ENCODE measurements at places on chromosomes 11 and 22.

GRCh38 chr11:111870886-111871692 lies at the start of gene ALG9:
Gene ALG9, minus strand, starts transcription at chr11:111871581. Its CDS starts 99 bp downstream, at chr11:111871482.
- DNase-seq = peak; percentile 73

DNA sequence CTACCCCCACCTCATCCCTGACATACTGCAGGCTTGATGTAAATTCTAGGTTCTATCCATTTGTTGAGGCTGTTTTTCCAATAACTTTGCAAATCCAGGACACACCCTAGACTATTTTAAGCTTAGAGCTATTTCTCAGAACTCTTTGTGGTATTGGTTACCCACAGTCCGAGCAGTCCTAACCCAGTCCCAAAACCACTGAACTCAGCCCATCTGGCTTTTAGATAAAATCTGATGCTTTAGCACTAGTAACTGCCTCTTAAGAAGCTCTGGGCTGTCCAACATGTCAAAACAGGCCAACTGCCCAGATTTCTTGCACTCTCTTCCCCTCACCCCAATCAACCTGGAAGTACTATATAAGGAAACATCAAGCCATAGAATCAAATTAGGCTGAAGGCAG lies 344.4 kb upstream of the CADM1 start:
- no peak for DNase-seq

GRCh38 chr11:132943357-132943705 lies 589.0 kb downstream of the OPCML start:
- DNase-seq = no peak

DNA sequence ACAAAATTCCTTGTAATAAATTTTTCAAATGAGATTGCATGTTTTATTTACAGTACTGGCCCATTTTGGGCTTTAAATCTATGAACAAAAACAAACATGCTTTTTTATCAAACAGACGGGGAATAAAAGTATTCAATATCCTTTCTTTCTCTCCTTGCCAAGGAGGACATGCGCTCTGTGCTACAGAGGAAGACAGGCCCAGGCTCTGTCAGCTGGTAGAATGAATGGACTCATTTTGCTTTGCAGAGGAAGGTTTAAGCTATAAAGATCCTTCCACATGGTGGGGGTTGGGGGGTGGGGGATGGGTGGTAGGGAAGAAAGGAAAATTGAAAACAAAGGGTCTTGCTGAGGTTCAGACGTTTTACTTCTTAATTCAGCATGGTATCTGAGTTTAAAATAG lies 575.6 kb downstream of the INSC start:
- no peak for DNase-seq

DNA sequence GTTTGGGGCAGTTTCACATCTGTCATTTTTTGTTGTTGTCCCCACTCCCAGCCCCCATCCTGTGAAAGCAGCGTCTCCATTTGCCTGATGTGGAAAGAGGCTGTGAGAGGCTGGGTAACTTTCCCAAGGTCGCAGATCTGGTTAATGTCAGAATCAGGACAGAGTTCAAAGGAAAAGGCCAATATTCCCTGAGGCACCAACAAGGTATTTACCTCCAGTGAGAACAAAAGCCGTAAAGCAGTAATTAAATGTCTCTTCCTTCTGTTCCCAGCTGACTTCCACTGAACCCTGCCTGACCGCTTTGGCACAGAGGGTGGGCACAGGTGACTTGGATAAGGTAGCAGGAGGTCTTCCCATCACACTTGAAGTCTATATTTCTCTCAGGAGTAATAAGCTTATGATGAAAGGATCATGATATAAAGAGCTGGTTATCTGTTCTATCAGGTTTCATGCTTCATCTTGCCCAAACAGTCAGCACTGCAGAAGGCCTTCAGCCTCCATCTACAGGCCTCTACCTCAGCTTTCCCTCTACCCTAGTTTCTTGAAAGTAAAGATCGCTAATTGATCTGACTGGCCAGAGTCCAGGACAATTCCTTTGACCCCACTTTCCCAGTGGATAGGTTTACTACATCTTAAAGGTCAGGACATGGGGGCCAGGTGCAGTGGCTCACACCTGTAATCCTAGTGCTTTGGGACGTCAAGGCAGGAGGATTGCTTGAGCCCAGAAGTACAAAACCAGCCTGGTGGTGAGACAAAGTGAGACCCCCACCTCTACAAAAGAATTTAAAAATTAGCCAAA lies 9.4 kb downstream of the C11orf91 start:
- no peak for DNase-seq

DNA sequence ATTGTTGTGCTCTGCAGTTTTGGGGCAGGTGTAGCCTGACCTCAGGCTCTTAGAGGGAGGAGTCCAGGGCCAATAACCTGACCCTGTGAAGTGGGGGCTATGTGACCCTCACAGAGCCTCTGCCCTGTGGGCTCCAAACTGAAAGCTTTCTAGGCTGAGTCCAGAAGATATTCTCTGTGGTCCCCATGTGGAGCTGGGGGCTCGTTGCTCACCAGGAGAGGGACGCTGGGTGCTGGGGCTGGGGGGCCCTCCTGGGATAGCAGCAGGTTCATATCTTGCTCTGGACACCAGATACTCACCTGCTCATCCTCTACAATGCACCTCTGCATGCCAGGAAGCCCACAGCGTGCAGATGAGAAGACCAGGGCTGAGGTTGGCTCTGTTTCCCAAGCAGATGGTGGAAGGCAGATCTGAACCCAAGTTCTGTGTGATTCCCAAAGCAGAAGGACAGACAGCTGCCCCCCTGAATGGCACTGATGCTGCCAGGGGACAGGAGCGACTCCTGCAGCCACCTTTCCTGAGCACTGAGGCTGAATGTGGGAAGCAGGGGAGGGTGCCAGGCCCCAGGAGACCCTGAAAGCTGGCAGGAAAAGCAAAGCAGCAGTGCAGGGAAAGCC lies 1022.0 kb downstream of the TBC1D22A start:
- DNase-seq = no peak

DNA sequence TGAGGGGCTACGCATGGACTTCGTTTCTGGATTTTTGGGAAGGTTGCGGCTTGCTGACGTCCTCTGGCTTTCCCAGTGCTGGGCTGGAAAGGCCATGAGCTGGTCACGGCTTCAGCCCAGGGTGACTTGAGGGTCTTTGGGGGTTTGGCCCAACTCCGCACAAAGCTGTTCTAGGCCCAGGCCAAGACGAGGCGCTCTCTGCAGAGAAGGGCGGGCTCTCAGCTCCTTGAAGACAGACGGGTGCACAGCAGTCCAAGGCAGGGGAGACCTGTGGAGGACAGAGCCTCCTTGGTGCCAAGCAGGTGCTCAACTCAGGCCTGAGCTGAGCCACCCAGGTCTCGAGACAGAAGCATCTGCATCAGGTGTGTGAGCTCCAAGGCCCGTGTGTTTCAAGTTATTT lies 1003.7 kb downstream of the BRD1 start:
- DNase-seq = no peak

DNA sequence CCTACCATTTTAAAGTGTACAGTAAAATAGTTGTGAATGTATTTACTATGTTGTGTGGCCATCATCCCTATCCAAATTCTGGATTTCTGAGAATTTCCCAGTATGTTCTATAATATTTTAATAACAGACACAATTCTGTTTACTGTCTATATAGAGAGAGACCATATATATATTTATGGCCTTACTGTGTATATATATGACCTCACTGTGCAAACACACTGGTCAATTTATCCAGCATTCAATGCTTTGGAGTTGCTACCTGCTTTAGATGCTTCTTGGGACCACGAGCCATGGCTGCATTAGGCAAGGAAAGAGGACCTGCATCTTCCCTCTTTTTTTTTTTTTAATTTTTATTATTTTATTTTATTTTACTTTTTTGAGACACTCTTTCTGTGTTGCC lies 40.2 kb downstream of the SWAP70 start:
- DNase-seq = no peak

DNA sequence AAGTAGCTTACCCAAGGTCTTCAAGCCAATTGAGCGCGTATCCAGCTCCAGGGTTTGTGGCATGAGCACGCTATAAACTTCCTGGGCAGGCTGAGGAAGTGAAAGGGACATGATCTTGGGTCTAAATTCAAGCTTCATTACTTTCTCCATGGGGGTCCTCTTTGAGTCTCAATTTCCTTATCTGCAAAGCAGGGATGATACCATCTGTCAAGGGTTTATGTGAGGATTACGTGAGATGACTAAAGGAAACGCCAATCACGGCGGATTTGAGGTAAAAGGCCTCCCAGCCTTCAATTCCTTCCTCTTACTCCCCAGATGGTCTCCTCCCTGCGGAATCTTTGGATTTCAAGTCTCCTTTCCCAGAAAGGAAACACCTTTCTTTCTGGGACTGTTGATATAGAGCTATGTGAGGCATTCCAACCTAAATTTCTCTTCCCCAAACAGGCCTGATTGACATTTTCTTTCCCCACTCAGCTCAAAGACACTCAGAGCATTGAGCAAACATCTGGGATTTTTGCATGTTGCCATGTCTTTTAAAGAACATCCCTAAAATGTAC lies 474.4 kb downstream of the INSC start:
- no peak for DNase-seq

DNA sequence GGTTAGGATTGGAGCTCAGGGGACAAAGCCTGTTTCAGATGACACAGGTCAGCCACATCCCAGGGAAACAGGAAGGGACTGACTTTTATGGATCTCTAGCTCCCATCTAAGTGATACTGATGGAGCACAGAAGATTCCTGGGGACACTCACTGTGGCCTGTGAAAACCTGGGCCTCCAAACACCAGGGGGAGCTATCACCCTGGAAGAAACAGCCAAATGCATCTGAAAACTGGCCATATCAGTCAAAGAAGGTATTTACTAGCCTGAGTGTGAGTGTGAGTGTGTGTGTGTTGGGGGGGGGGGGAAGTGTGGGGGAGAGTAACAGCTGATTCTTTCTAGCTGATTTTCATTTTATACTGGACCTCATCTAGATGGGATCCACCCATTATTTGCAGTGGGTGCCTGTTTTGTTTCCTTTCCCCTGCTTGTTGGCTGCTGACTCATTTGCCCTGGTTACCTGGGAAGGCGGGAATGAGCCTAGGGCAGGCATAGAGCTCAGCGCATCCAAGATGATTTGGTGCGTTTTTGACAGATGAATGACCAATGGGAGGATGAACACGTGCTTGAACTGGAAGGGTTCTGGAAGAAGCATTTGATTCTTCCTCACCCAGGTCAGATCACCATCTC lies 284.0 kb downstream of the KIRREL3 start:
- no peak for DNase-seq

DNA sequence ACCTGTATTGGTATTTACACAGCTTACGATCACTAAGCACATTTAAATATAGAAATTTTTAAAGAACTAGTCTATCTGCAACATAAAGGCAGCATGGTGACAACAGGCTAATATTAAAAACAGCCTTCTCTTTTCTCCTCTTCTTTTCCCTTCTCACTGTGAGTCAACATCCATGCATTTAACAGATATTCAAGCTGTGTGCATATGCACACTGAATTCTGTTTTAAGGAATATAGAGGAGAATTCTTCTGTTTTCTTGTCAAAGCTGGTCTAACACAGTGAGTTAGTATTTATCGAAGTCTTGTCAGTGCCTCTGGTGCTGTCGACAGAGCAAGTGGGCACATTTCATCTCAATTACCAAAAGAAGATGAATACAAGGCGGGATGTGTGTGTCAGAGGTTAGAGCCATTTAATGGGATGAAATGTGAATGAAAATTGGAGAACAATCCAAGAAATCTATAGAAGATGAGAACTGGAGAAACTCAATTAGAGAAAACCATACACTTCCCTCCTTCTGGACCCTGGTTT lies 282.3 kb downstream of the FAT3 start:
- DNase-seq = no peak

- DNase-seq = no peak
Measured at GRCh38 chr11:66002648-66003225, 434 bp downstream of the BANF1 start.

- no peak for DNase-seq
Measured at GRCh38 chr22:40385036-40385782, 14.8 kb downstream of the SGSM3 start.

- DNase-seq = no peak
Measured at GRCh38 chr11:131980888-131981668, 610.7 kb downstream of the NTM start.

GRCh38 chr11:12725863-12726682 lies 51.9 kb downstream of the TEAD1 start:
- DNase-seq = no peak

- DNase-seq = no peak
Measured at GRCh38 chr22:44542561-44543222, 44.7 kb upstream of the RTL6 start.

GRCh38 chr11:78038697-78039313 lies 15.7 kb upstream of the KCTD14 start:
- DNase-seq = no peak

GRCh38 chr22:39727541-39727940 lies 157.0 kb downstream of the CACNA1I start:
- DNase-seq = no peak

DNA sequence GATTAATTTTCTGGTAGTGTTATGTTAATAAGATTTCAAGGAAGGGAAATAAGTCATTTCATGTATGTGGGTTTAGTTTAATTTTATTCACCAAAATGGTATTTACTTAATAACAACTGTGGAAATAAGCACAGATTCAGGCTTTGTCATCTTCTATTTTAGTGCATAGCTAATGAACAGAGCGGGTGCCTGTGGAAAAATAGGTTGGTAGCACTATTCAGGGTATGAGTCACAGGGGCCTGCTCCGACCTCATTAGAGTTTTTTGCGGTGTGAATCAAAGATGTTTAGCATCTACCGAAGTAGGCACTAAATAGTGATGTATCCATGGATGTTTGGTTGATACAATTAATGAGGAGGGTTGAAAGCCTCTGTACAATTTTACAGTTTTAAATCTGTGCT lies 78.2 kb downstream of the FAT3 start:
- no peak for DNase-seq

DNA sequence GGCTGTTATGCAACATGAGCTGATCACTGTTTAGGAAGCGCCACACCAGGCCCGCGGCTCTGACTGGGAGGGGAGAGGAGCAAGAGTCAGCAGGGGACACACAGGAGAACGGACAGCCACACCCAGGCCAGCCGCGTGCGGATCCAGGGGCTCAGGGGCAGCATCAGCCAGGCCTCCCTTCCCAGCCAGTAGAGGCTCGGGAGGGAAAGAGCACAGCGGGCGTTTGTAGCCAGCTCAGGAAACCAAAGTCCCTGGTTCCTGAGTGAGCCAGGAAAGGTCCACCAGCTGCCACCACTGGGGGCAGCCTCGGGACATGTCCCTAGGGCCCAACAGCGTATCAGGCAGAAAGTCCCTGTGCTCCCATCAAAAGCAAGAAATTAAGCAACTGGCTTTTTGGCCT lies 71.8 kb upstream of the PITPNB start:
- DNase-seq = no peak

DNA sequence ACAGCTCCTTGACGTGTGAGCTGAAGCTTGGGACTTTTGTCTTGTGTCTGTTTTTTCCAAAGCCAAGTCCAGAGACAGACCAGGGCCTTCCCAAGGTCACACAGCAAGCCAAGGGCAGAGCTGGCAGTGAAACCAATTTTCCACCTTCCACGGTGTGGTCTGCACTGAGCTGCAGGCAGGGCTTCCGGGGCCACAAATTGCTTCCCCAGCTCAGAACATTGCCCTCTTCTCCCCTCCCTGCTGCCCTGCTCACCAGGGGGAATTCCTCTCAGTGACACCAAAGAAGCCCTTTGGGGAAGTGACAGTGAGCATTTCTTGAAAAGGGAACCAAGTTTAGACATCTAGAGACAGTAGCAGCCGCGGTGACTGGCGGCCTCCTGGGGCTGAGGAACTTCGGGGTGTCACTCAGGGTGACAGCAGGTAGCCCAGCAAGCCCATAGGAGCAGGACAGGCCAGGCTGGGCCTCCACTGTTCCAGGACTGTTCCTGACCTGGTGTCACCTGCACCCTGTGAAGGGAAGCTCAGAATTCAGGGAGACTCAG lies 9.2 kb downstream of the FXYD2 start:
- peak; percentile 41 for DNase-seq

- no peak for DNase-seq
Measured at GRCh38 chr11:63920126-63920938, 3.4 kb upstream of the RCOR2 start.

All from activated CD8-positive, alpha-beta memory T cell treated with anti-CD3 and anti-CD28 coated beads for 4 hours (primary cell).